ENCODE measurements at places on chromosomes 2 and 18.
A peak's percentile ranks its signal among the peaks of the same experiment; 100 is the strongest.

DNA sequence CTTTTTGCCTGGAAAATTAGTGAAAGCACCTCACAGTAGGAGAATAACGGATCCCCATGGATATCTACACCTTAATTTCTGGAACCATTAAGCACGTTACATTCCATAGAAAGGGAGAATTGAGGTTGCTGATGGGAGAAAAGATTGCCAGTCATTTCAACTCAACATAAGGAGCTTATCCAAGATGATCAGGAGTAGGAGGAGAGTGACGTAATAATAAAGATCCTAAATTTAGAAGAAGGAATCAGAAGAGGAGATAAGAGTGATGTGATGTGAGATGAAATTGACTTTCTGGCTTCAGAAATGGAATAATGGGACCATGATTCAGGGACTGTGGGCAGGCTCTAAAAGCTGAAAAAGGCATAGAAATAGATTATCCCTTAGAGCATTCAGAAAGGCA is 1017.8 kb upstream of the CHAC2 start:
- DNase-seq, result no peak

DNA sequence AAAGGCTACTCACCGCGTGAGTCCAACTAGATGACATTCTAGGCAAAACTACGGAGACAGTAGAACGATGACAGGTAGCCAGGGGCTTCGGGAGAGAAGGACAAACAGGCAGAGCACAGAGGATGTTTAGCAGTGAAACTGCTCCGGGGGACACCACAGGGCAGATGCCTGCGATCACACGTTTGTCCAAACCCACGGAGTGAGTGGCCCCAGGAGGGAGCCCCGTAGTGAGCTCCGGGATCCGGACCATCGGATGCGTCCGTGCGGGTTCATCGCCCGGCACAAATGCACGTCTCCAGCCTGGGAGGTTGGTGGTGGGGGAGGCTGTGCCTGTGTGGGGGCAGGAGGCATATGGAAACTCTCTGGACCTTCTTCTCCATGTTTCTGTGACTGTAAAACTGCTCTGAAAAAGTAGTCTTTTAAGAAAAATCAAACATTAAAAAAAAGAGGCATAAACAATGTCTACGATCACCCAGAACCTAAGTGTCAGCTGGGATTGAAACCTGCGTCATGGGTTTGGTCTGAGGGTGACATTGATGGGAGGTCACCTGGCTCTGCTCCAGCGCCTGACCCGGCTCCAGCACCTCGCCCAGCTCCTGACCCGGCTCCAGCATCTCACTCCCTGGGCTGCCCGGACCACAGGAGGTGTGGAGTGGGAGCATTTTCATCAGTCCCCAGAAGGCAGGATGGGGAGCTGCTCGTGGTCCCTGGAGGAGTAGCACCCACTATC is 83.0 kb upstream of the CTDP1 start:
- no peak for DNase-seq

DNA sequence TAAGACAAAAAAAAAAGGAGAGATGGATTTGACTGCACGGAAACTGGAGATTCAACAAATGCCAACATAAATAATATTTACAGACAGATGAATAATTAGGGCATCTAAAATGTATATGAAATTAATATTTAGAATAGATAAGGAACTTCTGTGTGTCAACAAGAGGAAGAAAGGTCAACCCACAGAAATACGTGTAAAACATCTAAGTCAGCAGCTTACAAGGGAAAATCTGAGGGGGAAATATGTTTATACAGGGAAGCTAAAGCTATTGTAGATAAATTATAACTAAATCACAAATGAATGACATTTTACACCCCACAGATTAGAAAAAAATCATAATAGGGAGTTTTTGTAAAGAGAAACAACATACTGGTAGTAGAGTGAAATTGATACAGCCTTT is 159.9 kb downstream of the PIEZO2 start:
- DNase-seq, result no peak

GRCh38 chr18:54147439-54147838 is 77.0 kb downstream of the MBD2 start:
- no peak for DNase-seq

DNA sequence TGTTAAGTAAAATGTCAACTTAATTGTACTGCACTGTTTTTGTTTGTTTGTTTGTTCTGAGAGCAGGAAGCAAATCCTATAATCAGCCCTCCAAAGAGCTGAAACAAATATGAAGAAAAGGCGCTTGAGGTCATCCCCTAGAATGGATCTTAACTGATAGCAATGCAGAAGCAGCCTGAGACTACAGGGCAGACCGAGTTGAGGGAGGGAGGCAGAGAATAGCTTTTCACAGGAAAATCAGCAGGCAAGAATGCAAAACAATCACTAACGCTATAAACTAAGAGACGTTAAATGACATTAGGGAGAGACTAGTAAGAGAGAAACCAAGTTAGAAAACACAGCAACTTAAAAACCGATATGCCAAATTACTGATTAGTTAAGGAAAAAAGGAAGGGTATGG is 37.2 kb downstream of the GALNT1 start:
- no peak for DNase-seq

DNA sequence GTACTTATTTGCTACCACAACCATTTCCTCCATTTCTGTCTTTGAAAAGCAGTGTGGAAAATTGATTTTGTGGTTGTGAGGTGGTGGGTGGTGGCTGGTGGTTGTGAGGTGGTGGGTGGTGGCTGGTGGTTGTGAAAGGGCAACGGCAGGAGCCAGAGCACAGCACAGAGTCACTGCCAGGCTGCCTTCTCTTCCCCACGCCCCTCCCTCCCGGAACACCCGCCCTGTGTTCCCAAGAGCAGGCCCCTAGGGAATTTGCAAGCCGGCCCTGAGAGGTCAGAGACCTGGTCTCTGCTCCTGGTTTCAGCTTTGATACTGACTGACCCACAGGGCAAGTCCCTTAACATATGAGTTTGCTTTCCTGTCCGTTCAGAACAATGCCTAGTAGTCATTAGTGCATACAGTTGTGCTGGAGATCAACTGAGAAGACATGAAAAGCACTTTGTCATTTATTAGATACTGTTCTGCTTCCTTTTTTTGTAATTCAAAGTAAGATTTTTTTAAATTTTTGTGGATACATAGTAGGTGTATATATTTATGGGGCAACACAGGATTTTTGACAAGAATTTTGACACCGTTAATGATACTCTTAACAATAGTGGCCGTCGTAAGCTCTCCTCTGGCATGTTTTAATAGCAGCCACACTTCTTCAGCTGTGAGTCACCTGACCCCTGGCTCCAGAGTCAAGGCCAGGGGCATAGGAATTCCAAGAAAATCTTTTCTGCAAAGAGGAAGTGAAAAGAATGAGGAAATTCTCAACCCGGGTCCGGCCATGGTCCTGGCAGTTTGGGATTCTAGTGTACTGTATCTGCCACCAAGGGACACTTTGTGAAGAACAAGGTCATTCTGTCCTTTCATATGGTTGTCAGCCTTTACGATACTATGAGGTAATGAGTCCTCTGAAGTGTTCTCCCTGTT is 53.2 kb downstream of the ITGA6 start:
- DNase-seq, result no peak

GRCh38 chr2:202681688-202682205 is 47.0 kb downstream of the FAM117B start:
- DNase-seq, result no peak

DNA sequence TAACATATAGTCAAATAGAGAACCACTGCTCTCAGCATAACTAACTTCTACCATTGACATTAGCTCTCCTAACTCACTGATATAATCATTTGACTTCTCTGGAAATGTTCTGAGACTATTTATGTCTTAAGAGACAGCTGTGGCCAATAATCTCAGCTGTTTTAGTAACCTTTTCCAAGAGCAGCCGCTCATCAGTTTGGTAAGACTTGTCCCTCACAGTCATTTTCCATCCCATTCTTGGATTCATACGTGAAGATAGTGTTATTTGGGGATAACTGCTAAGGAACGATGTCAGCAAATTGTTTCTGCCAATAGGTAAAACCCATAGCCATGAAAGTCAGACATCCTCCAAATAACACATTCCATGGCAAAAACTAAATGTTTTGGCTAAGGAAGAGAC is 127.8 kb downstream of the LNPK start:
- no peak for DNase-seq

DNA sequence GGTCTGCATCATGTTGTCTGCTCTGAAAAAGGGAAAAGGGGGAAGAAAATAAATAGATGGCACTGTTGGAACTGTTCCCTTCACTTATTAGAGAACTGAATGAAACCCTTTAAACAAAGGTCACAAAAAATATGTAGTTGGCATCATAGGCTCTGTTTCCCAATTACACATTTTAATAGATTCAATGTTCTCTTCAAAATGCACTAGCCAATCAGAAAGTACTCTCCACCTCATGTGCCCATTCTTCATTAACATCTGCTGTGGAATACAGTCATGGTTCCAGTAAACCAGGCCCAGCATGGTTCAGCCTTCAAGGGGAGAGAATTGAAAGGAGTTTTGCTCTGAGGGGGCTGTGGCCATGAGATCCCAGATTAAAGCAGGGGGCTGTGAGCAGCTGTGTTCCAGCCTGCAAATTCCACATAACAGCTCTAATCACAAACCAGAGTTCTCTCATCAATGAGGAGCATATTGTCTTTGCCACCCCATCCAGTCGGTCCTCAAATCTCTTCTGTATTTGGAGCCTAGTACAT is 165.9 kb upstream of the CREB1 start:
- DNase-seq, result no peak

GRCh38 chr2:198254536-198255090 is 450.2 kb downstream of the PLCL1 start:
- no peak for DNase-seq

DNA sequence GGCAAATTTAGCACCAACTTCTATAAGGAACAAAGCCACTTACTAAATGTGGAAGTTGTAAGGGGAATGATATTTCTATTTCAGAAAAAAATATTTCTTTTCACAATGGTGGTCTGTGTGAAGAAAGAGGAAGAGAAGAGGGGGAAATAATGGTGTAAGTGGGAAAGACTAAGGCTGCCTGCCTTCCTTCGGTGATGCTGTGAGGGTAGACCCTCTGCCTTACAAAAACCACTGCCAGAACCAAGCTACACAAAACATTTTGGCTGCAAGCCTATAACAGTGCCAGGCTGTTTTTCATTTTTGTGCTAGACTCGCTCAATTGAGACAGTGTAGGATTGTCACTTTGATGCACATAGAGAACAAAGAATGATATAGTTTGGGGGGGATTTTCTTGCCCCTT is 286.6 kb downstream of the ZEB2 start:
- no peak for DNase-seq

DNA sequence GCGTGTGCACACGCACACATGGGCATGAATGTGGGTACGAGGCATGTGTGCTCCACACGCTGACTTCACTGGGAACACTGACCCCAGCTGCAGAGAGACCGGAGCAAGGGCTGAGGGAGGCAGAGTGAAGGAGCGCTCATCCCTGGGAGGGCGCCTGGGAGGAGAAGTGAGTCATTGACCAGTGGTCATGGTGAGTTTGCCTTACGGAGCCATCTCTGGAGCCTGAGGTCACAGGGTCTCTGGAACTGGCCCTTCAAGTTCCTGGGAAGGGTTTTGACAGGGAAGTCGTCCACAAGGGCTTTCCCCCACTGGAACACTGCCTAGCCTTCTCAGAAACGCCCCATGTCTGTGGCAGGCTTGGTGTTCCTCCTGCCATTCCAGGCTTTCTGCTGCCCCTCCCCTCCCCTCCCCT is 14.3 kb upstream of the TMEM185B start:
- DNase-seq, result no peak

DNA sequence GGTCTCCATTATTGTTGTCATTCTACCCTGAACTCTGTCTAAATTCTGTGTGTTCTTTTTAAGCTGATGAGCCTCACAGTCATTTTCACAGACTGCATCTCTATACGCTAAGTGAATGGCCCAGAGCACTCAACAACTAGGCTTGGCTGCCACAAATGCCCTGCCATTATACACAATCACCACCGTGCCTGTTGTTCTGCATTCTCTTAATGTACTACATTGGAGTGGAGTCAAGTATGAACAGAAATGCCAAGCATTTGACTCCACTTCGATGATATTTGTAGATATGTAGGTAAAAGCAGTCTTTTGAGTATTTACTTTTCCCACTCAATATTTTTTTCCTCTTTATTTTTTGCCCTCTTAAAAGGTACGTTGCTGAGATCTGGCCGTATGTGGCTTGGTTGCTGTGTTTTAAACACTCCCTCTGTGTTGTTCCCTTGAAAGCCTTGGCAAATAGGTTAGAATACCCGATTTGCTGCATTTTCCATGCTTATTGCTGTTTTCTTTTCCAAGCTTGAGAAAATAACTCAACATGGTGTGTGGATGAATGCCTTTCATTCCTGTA is 36.2 kb upstream of the TMEFF2 start:
- DNase-seq, result peak; percentile 49

GRCh38 chr18:72984290-72984689 is 116.5 kb upstream of the NETO1 start:
- DNase-seq, result no peak

GRCh38 chr18:51149670-51150069 is 47.8 kb downstream of the MEX3C start:
- DNase-seq, result no peak

- no peak for DNase-seq
These were observed 590.8 kb upstream of the ID2 start for GRCh38 chr2:8090748-8091700.

DNA sequence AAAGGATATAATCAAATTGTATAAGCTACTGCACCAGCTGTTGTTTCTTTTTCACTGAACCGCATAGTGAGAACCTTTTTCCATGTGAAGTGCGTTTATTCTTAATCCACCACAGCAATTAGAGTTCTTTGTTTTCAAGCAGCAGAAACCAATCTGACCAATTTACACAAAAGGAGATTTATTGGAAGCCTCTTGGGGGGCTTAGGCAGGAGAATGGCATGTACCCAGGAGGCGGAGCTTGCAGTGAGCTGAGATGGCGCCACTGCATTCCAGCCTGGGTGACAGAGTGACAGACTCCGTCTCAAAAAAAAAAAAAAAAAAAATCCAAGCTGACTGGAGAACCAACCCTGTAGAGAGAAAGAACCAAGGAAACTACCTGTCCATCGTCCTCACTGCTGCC is 10.0 kb downstream of the ADNP2 start:
- DNase-seq, result no peak

- DNase-seq, result no peak
These were observed 8.2 kb downstream of the BCL2 start for GRCh38 chr18:63311118-63312018.

DNA sequence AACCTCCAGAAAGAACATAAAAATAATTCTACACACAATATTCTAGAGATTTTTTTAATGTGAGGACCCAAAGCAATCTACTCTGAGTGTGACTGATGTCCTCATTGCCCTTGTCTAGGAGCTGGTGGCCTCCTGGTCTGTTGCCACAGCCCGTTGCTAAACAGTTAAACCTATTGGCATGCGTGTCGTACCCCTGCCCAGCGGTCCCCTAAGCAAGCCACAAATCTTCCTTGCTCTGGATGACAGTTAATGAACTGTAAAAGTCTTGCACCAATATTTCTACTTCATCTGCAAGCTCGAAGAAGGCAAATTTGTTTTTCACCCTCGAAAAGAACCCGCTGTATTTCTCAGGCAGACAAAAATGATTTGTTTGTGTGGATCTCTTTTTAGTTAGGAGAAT is 489.1 kb upstream of the MEX3C start:
- DNase-seq, result no peak

- DNase-seq, result no peak
These were observed 61.0 kb downstream of the GRB14 start for GRCh38 chr2:164560181-164560792.

- no peak for DNase-seq
These were observed 3.8 kb upstream of the ATP6V1C2 start for GRCh38 chr2:10717628-10718027.

- no peak for DNase-seq
These were observed 277.4 kb upstream of the MC4R start for GRCh38 chr18:60649842-60650536.

- no peak for DNase-seq
These were observed 73.9 kb downstream of the PLA2R1 start for GRCh38 chr2:159988412-159988970.
